ENCODE measurements at places on chromosomes 4 and X.

DNA sequence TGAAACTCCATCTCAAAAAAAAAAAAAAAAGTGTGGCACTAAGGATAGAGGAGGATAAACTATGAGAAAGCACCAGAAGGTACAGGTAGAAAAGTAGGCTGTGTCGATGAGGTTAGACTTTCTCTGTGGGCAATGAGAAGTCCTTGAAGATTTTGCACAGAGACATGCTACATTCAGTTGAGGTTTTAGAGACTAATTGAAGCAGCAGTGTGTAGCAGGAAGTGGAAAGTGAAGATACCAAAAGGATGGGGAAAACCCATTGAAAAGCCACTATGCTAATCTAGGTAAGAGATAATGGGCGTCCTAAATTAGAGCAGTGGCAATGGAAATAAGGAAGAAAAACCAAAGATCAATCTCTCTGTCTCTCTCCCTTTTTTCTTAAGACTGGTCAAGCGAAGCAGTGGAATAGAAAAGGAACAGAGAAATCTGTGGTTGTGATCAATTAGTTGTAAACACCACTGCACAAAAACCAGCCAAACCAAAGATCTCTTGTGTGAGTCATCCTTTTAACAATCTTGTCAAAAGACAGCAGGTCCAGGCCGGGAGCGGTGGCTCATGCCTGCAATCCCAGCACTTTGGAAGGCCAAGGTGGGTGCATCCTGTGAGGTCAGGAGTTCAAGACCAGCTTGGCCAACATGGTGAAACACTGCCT lies 3.5 kb downstream of the SPINK2 start:
- DNase-seq: no peak

- DNase-seq: no peak
Measured at GRCh38 chrX:9379697-9380551, 84.9 kb upstream of the TBL1X start.

DNA sequence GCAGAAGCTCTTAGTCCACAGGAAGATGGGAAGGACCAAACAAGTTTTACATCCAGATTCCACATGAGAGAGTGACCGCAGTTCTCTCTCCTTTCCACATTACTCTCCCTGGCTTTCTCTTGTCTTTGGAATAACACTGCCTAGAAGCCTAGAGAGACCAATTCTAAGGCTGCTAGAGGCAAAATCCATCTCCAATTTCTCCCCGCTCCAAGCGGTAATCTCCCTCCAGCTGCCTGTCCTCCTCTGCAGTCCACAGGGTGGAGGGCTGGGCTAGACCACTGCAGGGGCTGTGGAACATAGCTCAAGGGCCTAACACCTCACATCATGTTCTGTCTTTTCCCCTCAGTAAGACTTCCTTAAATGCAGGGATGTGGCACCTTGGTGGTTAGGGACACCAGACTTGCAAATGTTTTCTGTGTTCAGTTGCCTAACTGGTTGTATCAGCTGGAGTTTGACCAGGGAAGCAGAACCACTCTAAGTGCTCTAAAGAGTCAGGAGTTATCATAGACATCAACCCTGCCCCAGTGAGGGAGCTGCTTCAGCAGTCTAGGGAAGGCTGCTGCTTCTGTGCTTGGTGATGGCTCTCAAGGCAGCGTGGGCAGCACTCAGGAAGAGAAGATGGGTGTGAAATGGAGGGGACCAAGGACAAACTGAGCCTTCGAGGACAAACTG lies 423.1 kb downstream of the BCOR start:
- no peak for DNase-seq

GRCh38 chrX:25015486-25016360 lies at the start of gene ARX:
Gene ARX, minus strand, starts transcription at chrX:25015965. Its CDS starts 228 bp downstream, at chrX:25015737.
- peak; percentile 52 for DNase-seq

- DNase-seq: no peak
Measured at GRCh38 chr4:119233750-119234149, 21.2 kb downstream of the USP53 start.

DNA sequence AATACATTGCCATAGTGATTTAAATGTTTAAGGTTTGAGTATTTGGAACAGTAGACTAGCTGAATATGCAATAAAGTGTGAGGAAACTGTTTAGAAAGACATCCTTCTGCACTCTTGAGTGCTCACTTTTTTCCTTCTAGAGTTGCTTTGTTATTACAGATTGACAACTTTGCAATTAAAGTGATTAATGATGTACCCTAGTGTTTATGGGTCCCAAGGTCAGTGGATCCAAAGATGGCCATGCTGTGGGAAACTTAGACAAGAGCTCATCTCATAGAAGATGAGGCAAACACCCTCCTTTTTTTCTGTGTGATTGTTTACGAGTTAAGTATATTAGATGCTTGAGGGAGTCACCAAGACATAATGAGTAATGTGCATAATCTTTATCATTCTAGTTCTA lies 118.8 kb downstream of the PDLIM5 start:
- no peak for DNase-seq

DNA sequence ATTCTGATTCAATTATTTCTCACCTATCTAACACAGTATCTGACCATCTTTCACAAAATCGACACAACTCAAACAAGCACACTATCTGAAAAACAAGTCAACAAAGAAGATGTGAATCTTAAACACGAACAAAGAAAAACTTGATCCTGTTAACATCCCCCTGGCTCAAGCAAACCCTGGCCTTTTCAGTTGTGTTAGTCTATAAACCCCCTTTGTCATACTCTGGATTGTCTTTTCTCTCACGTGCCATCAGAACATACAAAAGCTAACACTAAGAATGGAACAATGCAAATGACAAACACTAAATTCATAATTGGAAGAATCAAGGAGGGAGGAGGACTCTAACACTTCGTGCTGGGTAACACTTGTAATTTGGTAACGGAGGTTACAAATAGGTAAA lies 168.7 kb downstream of the GASK1B start:
- DNase-seq: no peak

GRCh38 chr4:93947286-93947685 lies 118.7 kb downstream of the ATOH1 start:
- DNase-seq: no peak

- DNase-seq: no peak
Measured at GRCh38 chr4:106430797-106431196, 62.2 kb upstream of the GIMD1 start.

DNA sequence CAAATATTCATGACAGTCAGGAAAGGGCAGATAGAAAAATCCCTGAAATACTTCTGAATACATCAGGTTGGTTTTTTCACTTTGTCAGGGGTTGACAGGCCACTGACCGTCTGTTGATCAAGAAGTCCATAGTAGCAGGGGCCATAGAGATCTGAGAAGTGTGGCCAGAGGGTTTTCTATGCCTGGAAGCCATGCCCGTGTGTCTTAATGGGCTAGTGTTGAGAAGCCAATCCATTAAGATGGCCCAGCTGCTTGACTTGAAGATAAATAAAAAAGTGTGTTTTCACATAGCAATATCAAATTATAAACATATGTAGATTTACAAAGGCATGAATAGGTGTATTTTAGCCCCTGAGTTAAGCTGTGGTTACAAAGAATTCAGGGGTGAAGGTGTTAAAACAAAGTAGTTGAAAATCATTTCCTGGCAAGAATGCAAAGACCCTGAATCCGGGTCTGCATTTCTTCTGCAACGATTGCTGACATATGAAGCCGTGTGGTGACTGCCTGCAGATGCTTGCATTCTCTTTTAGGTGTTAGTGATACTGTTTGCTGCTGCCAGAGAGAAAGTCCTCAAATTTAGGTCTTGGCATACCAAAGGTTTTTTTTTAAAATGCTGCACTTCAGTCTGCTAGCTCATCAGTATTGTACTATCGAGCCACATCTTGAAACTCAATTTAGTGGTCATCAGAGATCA lies 9.3 kb upstream of the LIMCH1 start:
- DNase-seq: no peak

GRCh38 chr4:38461342-38461741 lies 202.7 kb upstream of the KLF3 start:
- no peak for DNase-seq

- no peak for DNase-seq
Measured at GRCh38 chr4:183828125-183828524, 77.0 kb upstream of the STOX2 start.

- no peak for DNase-seq
Measured at GRCh38 chr4:106594291-106594952, 225.8 kb upstream of the GIMD1 start.

- no peak for DNase-seq
Measured at GRCh38 chr4:47519239-47519883, 34.3 kb downstream of the ATP10D start.

DNA sequence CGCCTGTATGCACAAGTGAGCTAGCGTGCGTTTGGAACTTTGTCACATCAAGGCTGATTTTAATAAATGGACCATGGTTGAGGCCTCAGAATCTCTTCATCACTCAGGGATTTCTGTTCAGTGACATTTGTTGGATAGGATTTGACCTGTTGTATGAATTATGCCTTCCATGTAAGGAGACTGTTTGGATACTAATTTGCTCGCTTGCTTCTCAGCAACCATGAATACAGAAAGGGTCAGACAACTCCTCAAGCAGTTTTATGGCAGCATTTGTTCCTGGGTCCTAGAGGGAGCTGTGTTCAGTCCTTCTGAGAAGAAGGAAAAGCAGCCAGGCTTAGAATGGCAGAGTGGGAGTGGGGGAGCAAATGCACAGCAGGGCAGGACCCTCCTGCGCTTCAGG lies 269.7 kb upstream of the LCORL start:
- no peak for DNase-seq

DNA sequence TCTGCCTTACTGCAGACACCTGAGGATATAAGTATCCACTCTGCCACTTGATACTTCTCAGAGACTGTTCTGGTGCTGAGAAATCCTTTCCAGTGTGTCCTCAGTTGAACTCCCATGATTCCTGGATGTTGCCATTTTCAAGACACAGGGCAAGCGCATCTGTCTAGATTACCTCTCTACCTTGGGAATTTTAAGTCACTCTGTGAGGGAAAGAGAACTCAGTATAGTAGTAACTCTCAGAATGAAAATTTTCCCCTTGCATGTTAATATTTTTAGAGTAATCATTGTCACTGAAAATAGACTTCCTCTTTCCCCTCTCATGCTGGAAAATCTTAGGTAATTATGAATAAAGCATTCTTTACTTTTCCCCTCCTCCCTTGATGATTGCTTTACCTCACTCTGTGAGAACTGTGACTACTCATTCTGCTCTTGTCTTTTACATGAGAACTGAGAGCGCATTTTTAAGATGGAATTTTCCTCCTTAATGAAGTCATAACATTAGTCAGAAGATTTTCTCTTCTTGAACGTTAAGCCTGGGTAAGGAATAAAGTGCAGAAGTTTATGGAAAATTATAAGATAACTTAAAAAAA lies 45.0 kb downstream of the TET2 start:
- DNase-seq: no peak

GRCh38 chrX:45517090-45517973 lies 316.7 kb upstream of the DIPK2B start:
- no peak for DNase-seq

DNA sequence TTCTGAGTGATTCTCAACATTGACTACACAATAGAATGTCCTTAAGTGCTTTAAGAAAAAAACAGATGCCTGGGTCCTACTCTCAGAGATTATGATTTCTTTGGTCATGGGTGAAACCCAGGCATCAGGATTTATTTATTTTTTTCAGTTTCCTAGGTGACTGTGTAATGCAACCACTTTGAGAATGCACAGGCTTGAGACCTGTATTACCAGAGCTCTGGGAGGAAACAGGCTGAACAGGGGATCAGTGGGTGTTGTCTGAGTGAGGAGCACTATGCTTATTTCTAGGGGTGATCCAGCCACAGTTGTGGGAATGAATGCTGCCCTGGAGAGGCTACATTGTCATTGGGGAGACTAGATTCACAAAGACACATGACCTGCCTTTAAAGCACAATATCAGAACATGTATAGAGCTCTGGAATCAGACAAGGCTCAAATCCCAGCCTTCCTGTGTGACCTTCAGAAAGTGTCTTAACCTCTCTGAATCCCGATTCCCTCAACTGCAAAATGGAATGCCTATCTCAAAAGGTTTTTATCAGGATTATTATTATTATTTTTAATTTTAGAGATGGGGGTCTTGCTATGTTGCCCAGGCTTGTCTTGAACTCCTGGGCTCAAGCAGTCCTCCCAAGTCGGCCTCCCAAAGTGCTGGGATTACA lies 61.6 kb upstream of the PRPS1 start:
- no peak for DNase-seq

DNA sequence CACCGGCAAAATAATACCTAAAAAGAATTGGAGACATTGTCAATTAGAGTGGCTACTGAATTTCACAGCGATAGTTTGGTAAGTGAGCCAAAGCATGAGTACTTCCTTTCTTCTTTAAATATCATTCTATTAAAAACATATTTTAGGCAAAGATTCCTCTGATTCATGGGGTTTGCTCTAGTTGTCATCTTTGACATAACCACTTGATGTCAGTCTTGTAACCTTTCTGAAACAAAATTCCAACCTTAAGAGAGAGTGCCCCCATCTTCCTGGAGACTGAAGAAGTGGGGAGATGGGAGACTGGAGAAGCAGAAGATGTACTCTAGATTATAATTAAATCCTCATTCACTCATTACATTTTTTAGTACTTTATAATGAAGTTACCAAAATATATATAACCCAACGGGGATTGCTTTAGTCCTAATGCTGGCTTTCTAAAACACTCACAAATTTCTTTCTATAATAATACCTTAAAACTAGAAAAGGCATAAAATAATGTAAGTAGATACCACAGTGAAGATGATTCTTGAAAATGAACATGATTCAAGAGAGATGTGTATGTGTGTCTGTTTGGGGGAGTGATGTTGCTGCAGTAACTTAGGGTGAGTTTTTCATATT lies 96.4 kb downstream of the EMCN start:
- DNase-seq: peak; percentile 0

- no peak for DNase-seq
Measured at GRCh38 chr4:108619372-108620100, 840 bp upstream of the RPL34 start.

GRCh38 chr4:130092187-130093015 lies 996.4 kb downstream of the C4orf33 start:
- no peak for DNase-seq

DNA sequence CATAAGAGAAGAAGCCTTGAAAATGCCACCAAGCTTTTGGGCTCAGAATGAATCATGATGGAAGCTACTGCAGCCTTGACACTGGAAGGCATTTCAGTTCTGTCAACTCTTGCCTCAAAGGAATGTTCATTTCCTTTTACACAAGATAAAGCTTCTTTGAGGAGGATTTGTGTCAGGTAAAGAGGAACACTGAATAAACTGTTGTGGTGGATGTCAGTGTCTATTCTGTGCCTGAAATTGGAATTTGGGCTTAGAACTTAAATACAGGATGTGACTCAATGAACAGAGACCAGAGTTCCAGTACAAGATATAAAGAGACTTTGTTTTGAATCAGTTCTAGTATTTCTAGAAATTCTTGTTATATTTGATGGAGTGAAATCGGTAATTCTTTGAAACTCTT lies 313.2 kb downstream of the PACRGL start:
- DNase-seq: no peak

DNA sequence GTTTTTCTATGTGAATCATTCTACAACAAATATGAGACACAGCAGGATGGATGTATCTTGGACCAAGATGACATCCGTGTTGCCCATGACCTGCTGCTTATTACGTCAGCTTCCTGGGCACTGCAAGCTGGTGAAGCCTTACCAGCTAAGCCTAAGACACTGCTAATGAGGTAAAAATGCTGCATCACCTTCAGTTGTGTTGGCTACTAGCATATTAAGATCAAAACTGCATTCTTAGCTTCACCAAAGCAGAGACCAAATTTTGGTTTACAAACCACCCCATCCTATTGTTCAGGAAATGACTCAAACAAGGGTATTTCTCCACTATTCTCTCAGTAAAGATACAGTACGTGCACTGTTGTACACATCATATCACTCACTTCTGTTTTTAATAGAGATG lies 50.3 kb downstream of the MAML3 start:
- no peak for DNase-seq

Measured in NCI-H510A (cell line).